Non-pigmented ciliary epithelial cell (primary cell): ENCODE measurements at places on chromosomes 4 and X.
A peak's percentile ranks its signal among the peaks of the same experiment; 100 is the strongest.

DNA sequence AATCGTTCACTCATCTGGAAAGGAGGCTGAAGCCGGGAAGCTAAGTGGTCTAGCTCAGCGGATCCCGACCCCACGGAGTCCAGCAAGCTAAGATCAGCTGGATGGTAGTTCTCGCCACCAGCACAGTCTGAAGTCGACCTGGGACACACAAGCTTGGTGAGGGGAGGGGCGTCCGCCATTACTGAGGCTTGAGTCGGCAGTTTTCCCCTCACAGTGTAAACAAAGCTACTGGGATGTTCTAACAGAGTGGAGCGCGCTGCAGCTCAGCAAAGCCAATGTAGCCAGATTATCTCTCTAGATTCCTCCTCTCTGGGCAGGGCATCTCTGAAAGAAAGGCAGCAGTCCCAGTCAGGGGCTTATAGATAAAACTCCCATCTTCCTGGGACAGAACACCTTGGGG is 555.4 kb downstream of the BCOR start:
- no peak for DNase-seq

- DNase-seq: no peak
These were observed 86.5 kb downstream of the CPZ start for GRCh38 chr4:8679032-8679431.

GRCh38 chrX:67346667-67347066 is 197.2 kb upstream of the AR start:
- DNase-seq: no peak

- no peak for DNase-seq
These were observed 21.4 kb upstream of the PJA1 start for GRCh38 chrX:69186651-69187050.

DNA sequence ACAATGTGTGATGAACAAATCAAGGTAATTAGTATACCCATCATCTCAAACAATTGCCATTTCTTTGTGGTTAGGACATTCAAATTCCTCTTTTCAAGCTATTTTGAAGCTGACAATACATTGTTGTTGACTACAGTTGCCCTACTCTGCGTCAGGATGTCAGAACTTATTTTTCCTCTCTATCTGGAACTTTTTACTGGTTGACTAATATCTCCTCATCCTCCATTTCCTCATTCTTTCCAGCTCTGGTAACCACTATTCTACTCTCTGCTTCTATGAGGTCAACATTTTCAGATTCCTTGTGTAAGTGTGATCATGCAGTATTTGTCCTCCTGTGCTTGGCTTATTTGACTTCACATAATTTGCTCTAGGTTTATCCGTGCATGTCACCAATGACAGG is 240.5 kb upstream of the HS3ST1 start:
- peak; percentile 5 for DNase-seq

- DNase-seq: no peak
These were observed 142.8 kb downstream of the SLIT2 start for GRCh38 chr4:20394512-20394911.

DNA sequence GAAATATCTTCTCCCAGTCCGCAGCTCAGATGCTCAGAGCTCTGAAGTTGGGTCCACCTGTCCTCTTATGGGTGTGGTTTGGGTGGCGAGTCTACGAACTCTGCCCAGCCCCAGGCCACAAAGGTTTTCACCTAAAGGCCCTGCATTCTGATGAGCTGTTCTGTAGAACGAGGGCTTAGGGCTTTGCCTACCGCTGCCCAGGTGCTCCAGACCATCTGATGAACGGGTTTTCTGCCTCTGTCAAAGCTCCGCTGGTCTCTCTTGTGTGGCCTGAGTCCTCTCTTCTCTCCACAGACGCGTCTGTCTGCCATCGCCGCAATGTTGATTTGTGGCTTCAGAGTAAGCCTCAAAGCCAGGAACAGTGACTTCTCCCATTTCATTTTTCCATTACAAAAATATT is 28.4 kb upstream of the CPLX1 start:
- no peak for DNase-seq

GRCh38 chr4:149161247-149161646 is 654.4 kb downstream of the IQCM start:
- no peak for DNase-seq

DNA sequence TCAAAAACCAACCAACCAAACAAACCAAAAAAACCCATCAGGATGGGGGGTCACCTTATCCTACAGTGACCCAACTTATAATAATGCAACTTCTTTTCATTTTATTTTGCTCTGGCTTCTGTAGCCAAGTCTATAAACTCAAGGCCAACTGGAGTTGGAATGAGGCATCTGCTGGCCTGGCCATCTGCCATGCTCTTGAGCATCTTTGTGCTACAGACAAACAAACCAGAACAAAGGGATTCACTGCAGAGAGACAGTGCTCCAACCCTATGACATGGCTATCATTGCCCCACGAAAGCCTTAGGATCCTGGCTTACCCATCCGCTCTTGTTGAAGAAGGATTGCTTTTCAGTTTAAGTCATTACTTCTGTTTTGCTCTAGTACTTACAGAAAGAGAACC is 49.2 kb upstream of the SCRG1 start:
- no peak for DNase-seq

- DNase-seq: no peak
These were observed 16.0 kb downstream of the XG start for GRCh38 chrX:2767631-2768455.

DNA sequence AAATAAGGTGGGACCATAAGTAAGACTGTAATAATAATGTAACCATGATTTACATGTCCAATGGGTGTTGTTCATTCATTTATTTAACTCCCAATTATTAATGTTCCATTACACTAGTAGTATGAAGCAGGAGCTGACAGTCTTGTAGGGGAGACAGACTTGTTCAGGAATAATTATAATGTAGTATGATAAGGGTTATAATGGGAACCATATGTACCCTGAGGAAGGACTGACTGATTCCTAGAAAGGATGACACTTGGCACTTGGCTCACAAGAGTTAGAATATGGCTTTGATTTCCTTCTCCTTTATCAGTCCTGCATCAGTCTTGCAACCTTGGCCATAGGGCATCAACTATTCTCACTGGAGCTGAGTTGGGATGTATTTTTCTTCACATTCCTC is 24.2 kb downstream of the PCDH7 start:
- no peak for DNase-seq

DNA sequence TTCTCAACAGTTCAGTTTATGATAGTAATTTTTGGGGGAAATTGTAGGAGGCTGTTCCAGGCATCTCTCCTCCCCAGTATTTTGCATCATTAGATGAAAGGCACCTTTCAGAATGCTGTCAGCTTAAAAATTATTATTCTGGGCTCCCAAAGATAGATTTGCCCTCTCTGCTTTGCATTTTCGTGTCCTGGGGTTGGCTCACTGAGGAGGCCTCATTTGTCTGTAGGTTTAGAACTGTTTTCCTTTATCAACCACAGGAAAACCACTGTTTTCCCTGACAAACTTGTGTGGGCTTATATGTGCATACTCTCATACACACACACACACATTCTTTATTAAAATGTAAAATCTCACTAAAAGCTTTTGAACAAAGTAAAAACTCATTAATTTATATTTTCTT is 197.2 kb upstream of the VCX3A start:
- no peak for DNase-seq

- no peak for DNase-seq
These were observed 36.3 kb downstream of the RTL5 start for GRCh38 chrX:72095370-72095769.

DNA sequence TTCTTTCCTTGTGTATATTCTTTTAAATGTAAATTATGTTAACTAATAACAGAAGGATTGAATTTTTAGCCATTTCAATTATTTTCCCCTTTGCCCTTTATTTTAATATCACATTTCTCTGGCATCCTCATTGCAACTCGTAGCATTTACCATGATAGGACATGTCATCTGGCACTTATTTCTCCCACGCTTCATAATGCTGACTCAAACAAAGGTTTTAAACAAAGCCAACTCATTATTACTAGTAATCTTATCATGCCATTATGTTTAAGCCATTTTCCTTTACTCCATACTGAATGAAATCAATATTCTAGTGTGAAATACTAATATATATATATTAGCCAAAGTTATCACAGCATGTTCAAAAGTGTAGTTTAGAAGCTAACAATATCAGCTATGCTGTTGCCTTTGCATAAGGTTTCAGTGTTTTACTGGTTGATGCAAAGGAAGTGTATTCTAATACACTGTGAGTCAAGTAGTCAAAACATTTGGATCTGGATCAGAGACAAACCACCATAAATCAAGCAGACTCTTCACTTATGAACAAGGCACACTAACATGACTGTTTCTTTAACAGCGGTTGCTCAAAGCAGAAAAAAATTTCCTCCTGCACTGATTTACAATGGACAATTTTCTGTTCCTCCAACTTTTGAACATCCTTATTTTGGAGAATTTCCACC is 281.6 kb downstream of the SLC7A11 start:
- DNase-seq: peak; percentile 45

DNA sequence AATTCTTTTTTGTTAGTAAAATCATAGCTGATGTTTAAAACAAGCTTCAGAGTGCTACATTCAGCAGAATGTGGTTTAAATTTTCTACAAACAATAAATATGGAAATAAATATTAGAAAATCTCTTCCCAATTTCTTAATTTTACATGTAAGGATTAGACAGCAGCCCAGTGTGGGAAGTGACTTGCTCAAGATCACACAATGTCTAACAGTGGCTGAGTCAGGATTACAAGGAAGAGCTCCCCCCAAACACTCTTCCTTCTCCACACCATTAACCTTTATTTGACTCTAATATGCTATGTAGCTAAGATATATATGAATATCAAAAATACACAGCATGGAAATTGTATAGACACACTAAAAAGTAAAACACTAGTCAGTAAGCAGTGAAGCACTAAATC is 59.5 kb downstream of the SLC10A7 start:
- DNase-seq: no peak

GRCh38 chr4:177051473-177052060 is 258.1 kb upstream of the NEIL3 start:
- DNase-seq: no peak

GRCh38 chr4:40865696-40866095 is 115.9 kb downstream of the NSUN7 start:
- no peak for DNase-seq

DNA sequence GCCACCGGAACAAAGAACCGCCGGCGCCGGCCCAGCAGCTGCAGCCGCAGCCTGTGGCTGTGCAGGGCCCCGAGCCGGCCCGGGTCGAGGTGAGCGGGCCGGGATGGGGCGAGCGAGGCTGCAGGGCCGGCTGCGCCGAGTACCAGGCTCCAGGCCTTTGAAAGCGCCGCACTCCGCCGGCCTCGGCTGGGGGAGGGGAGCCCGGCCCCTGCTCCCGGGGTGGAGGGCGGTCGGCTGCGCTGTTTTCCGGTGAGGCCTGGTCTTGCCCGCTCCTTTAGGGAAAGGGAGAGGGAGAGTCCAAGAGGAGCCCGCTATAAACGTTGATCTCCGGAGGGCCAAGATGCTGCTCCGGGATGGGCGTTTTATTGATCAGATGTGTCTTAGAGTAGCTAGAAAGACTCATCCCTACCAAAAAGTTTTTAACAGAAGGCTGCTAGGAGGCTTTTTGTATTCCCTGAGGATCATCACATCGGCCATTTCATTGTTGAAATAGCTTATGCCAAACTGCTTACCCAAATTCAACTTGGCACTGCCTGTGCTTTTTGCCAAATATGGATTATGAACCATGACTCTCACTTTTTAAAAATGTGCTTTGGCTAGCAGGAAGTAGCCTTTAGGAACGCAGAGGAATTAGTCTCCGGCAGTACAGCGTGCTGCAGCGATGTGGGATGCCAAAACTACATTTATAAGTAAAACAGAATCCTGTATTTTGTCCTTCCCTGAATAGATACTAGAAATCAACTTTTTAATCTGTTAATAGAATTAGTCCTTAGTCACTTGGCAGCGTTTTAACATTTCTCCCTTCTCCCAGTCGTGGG is 760 bp downstream of the TMEM165 start:
- no peak for DNase-seq

DNA sequence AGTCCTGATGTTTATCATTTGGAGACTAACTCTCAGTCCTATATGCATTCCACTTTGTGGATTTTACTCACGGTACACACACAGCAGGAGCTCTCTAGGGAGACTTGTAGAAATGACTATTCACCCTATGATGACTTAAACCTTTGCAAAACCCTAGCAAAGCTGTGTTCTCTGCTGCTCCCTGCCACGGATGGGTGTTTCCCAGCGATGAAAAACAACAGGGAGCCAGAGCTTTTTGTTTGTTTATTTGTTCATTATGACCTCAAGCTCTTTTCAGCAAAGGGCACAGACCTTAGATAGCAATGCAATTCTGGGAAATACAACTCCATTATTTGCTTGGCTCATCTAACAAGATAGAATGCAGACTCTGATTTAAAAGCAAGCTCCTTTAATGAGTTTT is 156.6 kb downstream of the GRIA3 start:
- no peak for DNase-seq

- peak; percentile 19 for DNase-seq
These were observed 91.4 kb downstream of the RTL9 start for GRCh38 chrX:110450050-110450449.

DNA sequence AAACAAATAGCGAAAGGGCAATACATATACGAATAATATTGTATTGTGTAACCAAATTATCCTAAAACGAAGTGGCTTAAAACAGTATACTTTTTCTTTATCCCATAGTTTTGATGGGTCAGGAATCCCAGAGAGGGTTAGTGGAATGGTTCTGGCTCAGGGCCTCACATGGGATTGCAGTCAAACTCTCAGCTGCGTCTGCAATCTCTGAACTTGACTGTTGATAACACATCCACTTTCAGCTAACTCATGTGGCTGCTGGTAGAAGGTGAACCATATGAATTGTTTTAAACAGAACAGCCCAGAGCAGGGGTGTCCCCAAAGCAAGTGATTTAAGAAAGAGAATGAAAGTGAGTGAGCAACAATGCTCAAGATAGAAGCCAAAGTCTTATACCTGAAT is 127.8 kb downstream of the VEGFC start:
- DNase-seq: no peak

DNA sequence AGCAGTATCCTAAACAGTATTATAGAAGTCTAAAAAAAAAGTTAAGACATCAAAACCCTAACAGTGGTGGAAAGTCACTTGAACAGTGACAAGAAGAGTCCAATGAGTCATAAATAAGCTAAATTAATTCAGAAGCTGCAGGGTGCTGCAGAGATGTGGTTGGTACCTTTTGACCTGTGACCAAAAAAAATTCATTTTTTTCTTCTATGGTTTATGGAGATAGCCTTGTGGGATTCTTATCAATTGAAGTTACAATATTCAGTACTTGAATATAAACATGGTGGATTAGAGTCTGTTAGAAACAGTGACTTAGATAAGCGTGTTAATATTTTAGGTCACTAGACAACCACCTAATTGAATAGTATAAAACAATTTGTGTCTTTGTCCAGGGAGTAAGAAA is 35.4 kb downstream of the CCSER1 start:
- DNase-seq: no peak

GRCh38 chrX:63718010-63718694 is 66.9 kb downstream of the ARHGEF9 start:
- no peak for DNase-seq

- DNase-seq: no peak
These were observed 196.2 kb downstream of the SNCA start for GRCh38 chr4:89640620-89641366.

GRCh38 chr4:113997206-113997605 is 17.8 kb upstream of the ARSJ start:
- no peak for DNase-seq
